ENCODE measurements at places on chromosomes 4 and X.
A peak's percentile ranks its signal among the peaks of the same experiment; 100 is the strongest.

GRCh38 chr4:1239141-1239949 lies 9.6 kb downstream of the CTBP1 start:
- no peak for DNase-seq

GRCh38 chr4:94369046-94369445 lies 26.4 kb upstream of the HPGDS start:
- no peak for DNase-seq

- no peak for DNase-seq
Measured at GRCh38 chr4:94926936-94927335, 169.2 kb downstream of the BMPR1B start.

GRCh38 chr4:54556587-54556986 lies 101.2 kb upstream of the KIT start:
- DNase-seq = no peak

GRCh38 chrX:77070202-77070918 lies 376.8 kb upstream of the FGF16 start:
- DNase-seq = peak; percentile 11

Measured in neural progenitor cell (in vitro differentiated cells).